ENCODE measurements at places on chromosomes 4 and X.

DNA sequence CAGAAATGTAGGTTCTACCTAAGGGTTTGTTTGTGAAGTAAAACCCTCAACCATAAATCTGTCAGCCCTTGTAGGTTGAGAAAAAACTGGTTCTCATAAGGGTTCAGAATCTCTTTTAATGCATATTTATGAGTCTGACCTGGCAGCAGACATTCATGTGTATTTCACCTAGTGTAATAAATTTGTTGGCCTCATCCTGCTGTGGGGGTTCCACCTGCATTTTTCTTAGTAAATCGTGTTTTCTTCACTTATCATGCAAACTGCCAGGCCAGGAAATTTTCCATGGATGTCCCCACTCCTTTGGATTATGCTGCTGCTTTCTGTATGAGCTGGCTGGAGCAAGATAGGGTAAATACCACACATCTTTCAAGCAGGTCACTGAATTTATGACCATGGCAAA, 42.4 kb downstream of the KLHL13 start:
- no peak overlapping the region for H3K4me3 ChIP-seq
- no peaks in the 10 kb centered on the region for H3K27me3 ChIP-seq
- H3K27ac ChIP-seq = no peak overlapping the region
- H3K36me3 ChIP-seq = no peaks in the 10 kb centered on the region
- no peaks in the 10 kb centered on the region for H3K4me1 ChIP-seq

- H3K4me1 ChIP-seq = no peaks in the 10 kb centered on the region
- no peak overlapping the region for H3K4me3 ChIP-seq
- H3K27me3 ChIP-seq = no peaks in the 10 kb centered on the region
These were observed 42.2 kb upstream of the GUCY1A1 start for GRCh38 chr4:155624478-155624877.

DNA sequence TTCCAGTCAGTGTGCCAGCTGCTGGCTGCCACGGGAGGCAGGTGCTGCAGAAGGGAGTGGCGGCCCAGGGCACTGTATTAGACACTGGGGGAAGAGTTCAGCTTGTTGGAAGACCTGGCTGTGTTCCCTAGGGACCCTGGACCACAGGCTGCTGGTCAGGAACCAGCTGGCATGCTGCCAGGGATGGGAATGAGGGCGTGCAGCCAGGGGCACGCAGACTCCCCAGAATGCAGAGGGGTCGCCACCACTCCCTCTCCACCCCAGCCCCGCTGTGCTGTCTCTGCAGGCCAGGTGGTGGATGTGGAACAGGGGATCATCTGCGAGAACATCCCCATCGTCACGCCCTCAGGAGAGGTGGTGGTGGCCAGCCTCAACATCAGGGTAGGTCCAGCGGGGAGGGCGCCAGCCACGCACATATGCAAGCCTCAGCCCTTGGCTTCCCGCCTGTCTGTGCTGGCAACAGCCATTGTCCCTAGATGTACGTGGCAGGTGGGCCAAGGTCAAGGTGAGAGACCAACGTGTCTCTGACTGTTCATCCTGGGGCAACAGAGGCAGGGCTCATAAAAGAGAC, 12.3 kb downstream of the ABCD1 start:
- no peaks in the 10 kb centered on the region for H3K27me3 ChIP-seq
- no peaks in the 10 kb centered on the region for H3K4me1 ChIP-seq
- H3K27ac ChIP-seq = no peak overlapping the region
- DNase-seq = no peak

DNA sequence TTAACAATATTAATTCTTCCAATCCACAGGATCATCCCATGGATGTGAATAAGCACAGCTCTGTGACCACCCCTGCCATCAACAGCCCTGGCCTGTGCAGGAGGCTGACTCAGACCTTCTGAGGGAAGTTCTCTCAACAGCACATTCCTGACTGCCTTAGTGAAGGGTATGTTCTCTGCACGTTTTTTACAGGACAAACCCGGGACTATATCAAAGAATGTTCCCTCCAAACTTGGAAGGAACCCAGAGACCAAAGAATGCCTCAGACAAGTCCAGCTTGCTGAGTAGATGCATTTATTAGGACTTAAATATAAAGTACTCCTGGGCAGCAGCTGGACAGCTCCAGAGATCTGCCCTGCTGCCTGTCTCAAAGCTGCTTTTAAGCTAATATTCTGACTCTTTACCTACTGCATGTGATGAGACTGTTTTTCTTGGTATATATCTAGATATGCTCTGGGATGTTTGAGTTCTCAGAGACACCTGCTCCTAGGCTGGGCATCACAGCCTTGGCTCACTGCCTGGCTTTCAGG, 1127.8 kb upstream of the PRKX start:
- no peak for DNase-seq
- H3K4me3 ChIP-seq = no peak overlapping the region
- no peaks in the 10 kb centered on the region for H3K4me1 ChIP-seq
- no peak overlapping the region for H3K27ac ChIP-seq

DNA sequence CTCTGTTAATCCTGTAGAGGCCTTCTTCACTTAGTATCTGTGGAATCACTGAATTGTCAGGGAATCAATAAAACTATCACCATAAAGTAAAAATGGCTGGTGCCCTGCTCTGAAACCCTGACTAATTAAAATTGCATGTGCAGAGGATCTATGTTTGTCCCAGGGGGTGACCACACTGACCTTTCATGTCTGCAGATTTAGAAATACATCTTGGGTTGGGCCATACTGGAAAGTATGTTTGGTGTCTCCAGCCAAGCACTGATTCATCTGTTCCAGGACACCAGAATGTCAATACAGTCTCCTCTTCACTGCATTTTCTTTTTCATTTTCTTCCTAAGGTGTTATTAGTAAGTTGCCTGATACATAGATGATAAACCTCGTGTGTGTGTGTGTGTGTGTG, 490.9 kb upstream of the INTU start:
- no peaks in the 10 kb centered on the region for H3K27me3 ChIP-seq
- no peak for DNase-seq
- H3K4me1 ChIP-seq = no peaks in the 10 kb centered on the region

DNA sequence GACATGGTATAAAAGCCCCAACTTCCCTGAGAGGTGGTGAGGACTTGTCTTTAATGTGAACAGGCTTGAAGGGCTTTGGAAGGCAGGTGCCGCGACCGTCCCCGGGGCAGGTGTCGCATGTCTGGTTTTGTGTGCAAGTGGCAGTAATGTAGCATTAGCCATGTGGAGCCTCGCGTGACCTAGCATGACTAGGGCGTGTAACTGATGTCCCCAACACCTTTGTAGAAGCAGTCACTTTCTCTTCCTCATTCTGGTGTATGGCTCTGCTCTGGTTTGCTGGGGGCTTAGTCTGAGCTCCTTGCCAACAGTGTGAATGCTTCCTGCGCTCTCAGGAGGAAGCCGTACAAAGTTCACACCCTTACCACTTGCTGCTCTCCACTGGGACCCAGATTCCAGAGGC, 145.7 kb downstream of the AMMECR1 start:
- no peak overlapping the region for H3K4me3 ChIP-seq
- H3K27ac ChIP-seq = no peak overlapping the region
- H3K27me3 ChIP-seq = no peaks in the 10 kb centered on the region
- no peaks in the 10 kb centered on the region for H3K4me1 ChIP-seq
- no peak for DNase-seq
